ENCODE measurements at places on chromosomes 16 and 17.

DNA sequence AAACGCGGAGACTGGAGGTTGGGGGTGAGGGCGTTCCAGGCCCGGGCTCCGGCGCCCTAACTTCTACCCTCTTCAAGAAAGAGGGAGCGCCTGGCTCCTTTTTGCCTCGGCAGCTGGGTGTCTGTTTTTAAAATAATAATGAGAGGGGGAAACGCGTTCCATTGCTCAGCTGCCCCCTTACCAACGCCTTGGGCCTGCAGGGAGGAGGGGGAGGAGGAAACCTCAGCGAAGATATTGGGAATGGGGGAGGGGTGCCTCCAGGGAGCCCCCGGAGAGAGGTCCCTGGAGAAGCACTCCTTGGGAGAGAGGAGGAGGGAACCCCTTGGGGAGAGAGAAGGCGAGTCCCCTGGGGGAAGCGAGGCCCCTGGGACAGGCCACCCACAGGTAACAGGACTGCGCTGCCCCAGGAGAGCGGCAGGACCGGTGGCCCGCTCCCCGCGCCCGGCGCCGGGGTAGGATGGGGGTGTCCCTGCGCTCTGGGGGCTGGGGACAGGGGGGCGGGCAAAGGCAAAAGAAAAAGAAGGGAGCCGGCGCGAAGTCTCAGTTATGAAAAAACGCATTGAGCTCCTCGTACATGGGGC lies 2.7 kb downstream of the NEUROD2 start:
- DNase-seq, result no peak

- no peak for DNase-seq
These were observed 18.1 kb downstream of the TMC6 start for GRCh38 chr17:78110363-78111015.

DNA sequence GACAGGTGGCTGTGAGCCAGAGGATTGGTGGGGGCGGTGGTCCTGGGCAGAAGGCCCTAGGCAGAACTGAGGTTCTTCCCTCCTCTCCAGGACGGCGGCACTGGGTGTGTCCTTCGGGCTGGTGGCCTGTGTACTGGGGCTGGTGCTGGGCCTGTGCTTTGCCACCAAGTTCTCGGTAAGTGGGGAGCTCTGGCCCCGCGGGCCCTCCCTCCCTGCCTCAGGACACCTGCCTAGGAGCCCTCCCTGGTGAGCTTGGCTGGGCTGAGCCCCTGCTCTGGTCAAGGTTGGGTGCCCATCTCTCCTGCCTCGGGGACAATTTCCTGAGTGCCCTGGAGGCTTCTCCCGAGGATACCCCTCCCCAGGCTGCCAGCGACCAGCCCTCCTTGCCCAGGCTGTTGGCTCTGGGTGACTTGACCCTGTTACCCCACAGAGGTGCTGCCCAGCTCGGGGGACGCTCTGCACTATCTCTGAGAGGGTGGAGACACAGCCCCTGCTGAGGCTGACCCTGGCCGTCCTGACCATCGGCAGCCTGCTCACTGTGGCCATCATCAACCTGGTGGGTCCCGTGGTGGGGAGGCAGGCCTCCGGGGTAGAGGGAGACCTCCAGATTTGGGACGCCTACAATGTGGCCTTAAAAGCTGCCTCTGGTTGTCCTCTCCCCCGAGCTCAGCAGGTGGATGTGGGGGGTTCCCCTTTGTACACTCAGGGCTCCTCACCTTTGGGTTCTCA lies 42.0 kb downstream of the ADCY7 start:
- DNase-seq, result no peak

DNA sequence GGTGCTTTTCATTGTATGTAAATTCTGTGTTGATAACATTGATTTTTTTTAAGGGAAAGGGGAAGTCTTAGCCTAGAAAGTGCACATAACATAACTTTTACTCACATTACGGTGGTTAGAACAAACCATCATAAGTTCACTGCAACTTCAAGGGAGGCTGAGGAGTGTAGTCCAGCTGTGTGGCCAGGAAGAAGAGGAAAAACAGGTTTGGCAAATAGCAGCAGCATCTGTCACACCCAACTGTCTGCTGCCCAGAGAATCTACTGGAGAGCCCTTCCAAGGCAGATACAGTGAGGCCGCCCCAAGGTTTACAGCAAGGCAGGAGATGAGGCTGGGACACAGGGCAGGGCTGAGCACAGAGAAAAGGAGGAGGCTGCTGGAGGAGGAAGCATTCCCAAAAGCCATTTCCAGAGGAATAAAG lies 60.6 kb downstream of the AIPL1 start:
- DNase-seq, result no peak

- DNase-seq, result no peak
These were observed 13.9 kb downstream of the TSPOAP1 start for GRCh38 chr17:58314706-58315015.

DNA sequence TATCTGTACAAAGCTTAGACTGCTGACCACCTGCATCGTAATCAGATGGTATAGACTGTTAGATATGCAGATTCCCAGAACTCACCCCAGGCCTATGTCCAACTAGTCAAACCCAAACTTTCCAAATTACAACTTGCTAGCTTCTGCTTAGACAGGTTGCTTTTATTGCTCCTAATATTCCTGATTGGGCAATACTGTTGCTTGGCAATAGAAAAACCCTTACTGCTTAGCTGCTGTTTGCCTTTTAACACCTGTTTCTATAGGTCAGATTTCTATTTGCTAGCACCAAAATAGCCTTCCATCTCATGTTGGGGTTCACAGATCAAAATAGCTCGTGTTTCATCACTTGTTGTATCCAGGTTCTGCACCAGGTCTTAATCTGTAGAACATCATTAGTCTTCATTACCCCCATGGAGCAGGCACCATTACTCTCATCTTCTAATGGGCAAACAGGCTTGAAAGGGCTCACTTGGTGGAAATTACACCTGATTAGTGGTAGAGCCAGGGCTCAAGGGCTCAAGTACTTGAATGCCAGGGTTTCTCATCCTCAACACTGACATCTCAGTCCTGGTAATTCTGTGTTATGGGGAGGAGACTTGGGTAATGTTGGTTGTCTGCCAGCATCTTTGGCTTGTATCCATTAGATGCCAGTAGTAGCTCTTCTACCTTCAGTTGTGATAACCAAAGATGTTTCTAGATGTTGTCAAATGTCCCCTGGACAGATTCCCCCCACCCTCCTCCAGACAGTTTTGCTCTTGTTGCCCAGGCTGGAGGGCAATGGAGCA lies 2.7 kb downstream of the ZP2 start:
- DNase-seq, result no peak

DNA sequence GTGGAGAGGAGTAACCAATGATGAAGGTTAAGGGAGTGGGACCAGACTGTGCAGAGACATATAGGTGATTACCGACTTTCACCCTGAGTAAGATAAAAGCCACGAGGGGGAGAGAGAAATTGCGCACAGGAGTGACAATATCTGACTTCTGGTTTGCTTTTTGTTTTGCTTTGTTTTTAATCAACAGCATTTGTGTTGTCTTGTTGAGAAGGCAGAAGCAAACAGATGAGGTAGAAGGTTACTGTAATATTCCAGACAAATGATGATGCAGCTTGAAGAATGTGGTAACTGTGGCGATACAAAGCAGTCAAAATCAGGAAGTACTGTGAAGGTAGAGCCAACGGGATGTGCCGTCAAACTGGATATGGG lies 7.5 kb downstream of the PELP1 start:
- no peak for DNase-seq

DNA sequence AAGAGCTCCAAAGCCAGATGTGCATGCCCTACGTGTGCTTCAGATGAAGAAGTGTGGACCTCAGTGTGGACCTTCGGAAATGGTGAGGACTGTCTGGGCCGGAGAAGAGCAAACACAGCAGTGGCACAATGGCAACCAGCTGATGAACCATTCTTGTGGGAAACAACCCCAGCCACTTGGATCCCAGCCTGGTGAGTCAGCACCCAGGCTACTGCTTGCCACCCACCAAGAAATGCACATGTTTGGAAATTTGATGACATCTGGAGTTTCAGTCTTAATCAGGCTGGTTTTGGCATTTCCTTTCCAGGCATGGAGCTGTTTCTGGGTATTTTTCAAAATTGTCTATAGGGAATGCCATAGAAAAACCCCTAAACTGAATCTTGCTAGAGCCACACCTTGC lies 42.7 kb downstream of the DYNLRB2 start:
- DNase-seq, result no peak

GRCh38 chr16:1315081-1316032 lies 5.9 kb downstream of the UBE2I start:
- DNase-seq, result no peak

DNA sequence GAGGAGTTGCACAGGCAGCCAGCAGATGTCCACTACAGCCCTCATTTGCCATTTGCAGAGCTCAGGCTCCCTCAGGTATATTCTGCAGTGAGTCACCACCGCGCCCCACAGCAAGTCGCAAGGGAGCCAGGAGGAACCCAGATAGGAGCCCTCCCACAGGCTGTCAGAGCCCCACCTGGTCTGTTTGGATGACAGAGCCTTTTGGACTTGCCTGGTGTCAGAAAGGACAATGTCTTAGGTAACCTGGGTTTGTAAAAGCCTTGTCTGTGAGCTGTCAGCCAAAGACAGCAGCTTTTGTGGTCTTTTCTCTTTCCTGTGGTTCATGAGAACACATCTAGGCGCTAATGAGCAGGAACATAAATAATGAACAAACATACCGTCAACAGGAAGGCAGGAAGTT lies 70.9 kb downstream of the GNAO1 start:
- no peak for DNase-seq

DNA sequence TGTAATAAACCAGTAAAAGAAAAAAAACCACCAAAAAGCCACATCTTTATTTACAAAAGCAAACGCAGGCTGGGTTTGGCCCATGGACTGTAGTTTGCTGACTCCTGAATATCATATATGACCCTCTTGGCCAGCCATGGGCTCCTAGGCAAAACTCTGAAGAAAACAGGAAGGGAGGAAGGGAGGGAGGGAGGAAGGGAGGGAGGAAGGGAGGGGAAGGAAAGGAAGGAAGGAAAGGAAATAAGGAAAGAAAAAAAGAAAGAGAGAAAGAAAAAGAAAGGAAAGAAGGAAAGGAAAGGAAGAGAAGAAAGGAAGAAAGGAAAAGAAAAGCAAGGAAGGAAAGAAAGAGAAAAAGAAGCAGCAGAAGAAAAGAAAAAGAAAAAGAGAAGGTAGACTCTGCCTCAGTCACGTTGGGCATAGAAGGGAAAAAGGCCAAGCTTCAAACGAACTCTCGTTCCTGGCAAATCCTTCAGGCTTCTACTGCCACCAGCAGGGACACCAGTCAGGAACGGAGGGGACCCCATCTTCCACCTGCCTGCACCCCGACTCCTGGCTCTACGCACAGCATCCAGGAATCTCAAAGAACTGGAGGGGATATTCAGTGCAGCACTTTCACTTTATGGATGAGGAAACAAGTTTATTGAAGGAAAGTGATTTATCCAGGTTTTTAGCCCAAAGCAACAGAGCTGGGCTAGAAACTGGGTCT lies 22.1 kb downstream of the CDC42EP4 start:
- no peak for DNase-seq

GRCh38 chr17:47802341-47803022 lies 19.1 kb downstream of the OSBPL7 start:
- DNase-seq, result no peak

- no peak for DNase-seq
These were observed 128.8 kb upstream of the FOXF1 start for GRCh38 chr16:86381491-86381890.

DNA sequence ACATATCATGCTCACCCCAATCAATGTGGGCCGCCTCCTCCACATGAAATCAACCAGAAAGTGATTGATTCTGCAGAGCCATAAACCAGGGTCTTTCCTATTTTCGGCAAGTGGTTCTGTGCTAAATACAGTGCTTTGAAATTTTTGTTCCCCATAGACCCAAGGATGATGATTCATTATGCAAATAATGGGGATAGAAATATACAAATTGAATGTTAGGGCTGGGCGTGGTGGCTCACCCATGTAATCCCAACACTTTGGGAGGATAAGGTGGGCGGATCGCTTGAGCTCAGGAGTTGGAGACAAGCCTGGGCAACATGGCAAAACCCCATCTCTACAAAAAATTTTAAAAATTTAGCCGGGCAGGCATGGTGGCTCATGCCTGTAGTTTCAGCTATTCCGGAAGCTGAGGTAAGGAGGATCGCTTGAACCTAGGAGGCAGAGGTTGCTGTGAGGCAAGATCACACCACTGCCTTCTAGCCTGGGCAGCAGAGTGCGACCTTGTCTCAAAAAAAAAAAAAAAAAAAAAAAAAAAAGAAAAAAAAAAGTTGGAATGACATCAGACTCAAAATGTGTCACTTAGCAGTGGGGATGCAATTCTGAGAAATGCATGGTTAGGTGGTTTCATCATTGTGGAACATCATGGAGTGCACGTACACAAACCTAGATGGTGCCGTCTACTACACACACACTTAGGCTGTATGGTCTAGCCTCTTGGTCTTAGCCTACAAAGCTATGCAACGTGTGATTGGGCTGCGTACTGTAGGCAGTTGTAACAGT lies 581.7 kb downstream of the MAF start:
- no peak for DNase-seq

GRCh38 chr17:35614810-35615209 lies 27.7 kb downstream of the AP2B1 start:
- DNase-seq, result no peak
